ENCODE measurements at places on chromosomes 2 and 18. TPM values are rescaled to one million over a fixed set of nuclear protein-coding genes. Genes with fewer than 3 reads are reported as not detected.

SDC1 gene
- 57.6 TPM for total RNA-seq

RESP18 gene
- total RNA-seq = not detected

MGAT4A gene
- total RNA-seq = 0.83 TPM

GCC2 gene
- 24.3 TPM for total RNA-seq

Data from smooth muscle cell of trachea (primary cell).